Activated T-helper 1 cell treated with anti-CD3 and anti-CD28 coated beads, Interleukin-2, amount 50 U/mL, for 16 hours (primary cell): ENCODE measurements at places on chromosomes 5 and 9.

- DNase-seq = no peak
These were observed 18.6 kb upstream of the CEP72 start for GRCh38 chr5:593511-593910.

DNA sequence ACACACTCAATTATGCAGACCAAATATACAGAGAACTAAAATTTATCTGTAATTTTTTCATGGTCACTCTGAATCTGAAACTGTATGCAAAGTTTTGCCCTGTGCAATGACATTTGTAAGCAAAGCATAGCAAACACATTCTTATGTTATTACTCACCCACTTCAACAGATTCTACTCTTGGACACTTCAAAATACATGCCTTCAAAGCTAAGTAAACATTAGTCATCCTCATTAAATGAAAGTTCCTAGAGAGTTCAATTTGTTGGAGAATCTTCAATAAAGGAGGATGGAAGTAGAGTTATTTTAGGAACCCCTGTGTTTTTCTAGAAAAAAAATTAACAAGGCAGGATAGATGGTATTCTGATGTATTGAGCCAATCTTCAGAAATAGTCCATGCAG, 639.7 kb upstream of the C9orf72 start:
- no peak for DNase-seq

- DNase-seq = no peak
These were observed 97.9 kb downstream of the MVB12B start for GRCh38 chr9:126424511-126424910.

- DNase-seq = no peak
These were observed 2.4 kb downstream of the PCYOX1L start for GRCh38 chr5:149360272-149360671.
